Smooth muscle cell of the umbilical artery (primary cell): ENCODE measurements at places on chromosomes 13 and 19. TPM values are rescaled to one million over a fixed set of nuclear protein-coding genes. Genes with fewer than 3 reads are reported as not detected.

The C19orf73 gene
- total RNA-seq = 0.89 and 0.97 TPM in 2 replicates

The ZNF587 gene
- 48.7 and 61.1 TPM in 2 replicates for total RNA-seq

The ZFP28 gene
- 9.5 and 14.3 TPM in 2 replicates for total RNA-seq

The RGCC gene
- total RNA-seq = 0.37 and 0.59 TPM in 2 replicates

The CRB3 gene
- not detected in 2 replicates for total RNA-seq

The CYP2A7 gene
- not detected in 2 replicates for total RNA-seq

The ANGPTL8 gene
- not detected in 2 replicates for total RNA-seq

The LRRC8E gene
- 5.9 TPM in 2 replicates for total RNA-seq

The ANKRD24 gene
- 2.1 and 2.9 TPM in 2 replicates for total RNA-seq

The ACER1 gene
- total RNA-seq = 0.09 TPM in 1 of 2 replicates, not detected in the other

The C19orf53 gene
- 50.7 and 86.4 TPM in 2 replicates for total RNA-seq

The KCTD15 gene
- 50.8 and 60.5 TPM in 2 replicates for total RNA-seq

The SRRM5 gene
- total RNA-seq = 0.05 TPM in 1 of 2 replicates, not detected in the other

The ANGPTL4 gene
- 8.6 and 13.4 TPM in 2 replicates for total RNA-seq

The ZNF160 gene
- total RNA-seq = 34.1 and 45.0 TPM in 2 replicates

The DMKN gene
- 0.23 and 0.30 TPM in 2 replicates for total RNA-seq

The ICAM5 gene
- total RNA-seq = 11.0 and 20.3 TPM in 2 replicates
